Globus pallidus (tissue), 1 donor: ENCODE measurements at places on chromosomes 11 and 22.

GRCh38 chr22:32712644-32713355 lies 88.7 kb upstream of the TIMP3 start:
- no peak for DNase-seq

DNA sequence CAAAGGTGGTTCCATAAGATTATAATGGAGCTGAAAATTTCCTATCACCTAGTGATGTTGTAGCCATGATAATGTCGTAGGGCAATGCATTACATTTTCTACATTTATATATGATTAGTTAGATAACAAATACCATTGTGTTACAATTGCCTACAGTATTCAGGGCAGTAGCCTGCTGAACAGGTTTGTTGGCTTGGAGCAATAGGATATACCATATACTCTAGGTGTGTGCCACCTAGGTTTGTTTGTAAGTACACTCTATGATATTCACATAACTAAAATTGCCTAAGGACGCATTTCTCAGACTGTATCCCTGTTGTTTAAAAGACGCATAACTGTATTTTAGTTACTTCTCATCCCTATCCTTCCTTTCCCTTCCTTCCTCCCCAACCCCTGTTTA lies 13.6 kb downstream of the PLEKHB1 start:
- no peak for DNase-seq

GRCh38 chr11:124101737-124102136 lies 13.5 kb upstream of the VWA5A start:
- DNase-seq: no peak

DNA sequence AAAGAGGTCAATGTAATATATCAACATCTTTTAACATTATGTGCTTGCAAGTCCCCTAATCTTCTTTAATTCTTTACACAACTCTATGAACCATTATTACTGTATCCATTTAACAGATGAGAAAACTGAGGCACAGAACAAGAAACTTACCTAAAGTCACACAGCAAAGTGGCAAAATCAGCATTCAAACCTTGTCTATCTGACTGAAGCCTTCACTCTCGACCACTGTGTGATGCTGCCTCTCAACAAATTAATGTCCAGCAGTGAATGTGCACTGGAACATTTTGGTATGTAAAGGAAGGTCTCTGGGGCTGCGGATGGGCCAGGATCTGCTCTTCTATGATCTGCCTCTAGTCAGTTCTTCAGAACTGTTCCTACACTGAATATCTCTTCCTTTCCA lies 42.1 kb downstream of the PRCP start:
- no peak for DNase-seq

- DNase-seq: no peak
These were observed 19.0 kb downstream of the NCF4 start for GRCh38 chr22:36879775-36880174.

DNA sequence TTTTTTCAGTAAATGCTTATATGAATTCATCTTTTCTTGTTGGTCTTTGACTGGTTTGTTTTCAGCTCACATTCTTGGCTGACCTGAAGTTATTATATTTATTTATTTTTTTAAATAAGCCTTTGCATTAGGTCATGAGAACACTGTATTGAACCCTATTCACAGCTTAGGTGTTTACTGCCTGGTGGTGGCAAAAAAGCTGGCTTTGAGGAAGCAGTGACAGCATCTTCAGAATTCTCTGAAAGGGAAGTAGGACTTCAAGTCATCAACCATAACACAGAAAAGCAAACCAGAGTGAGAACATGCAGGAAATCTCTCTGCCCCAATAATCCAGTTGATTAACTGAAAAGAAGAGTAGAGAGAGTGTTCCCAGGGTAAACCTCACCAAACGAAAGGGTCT lies 30.3 kb upstream of the MMP13 start:
- peak; percentile 16 for DNase-seq

DNA sequence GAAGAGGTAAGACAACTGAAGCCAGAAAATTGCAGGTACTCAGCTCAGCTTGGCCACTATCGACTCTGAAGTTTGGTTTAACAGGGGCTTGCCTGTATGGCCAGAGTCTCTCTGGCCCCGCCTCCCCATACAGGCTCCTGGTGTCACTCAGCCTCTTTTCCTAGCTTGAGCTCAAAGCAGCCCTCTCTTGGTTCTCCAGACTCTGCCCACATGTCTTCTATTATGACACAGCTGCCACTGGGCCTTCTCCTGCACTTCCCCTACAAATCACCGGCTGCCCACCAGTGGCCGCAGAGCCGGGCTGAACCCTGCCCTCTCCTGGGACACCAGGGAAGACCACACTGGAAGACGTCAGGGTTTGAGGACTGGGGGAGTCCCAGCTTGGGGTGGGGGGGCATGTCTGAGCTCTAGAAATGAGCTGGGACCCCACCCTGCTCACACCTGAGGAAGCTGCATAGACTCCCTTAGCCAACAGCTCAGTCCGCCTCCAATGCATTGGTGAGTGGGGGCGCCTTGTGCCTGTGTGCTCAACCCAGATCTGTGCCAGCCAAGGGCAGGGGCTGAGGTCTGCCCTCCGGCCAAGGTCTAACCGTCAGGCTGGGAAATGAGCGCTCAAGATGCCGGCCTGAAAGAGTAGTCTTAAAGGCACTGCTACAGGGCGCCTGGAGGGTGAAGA lies 94.4 kb upstream of the LMO1 start:
- DNase-seq: no peak

- DNase-seq: no peak
These were observed 3.0 kb downstream of the SNX19 start for GRCh38 chr11:130913268-130913667.

DNA sequence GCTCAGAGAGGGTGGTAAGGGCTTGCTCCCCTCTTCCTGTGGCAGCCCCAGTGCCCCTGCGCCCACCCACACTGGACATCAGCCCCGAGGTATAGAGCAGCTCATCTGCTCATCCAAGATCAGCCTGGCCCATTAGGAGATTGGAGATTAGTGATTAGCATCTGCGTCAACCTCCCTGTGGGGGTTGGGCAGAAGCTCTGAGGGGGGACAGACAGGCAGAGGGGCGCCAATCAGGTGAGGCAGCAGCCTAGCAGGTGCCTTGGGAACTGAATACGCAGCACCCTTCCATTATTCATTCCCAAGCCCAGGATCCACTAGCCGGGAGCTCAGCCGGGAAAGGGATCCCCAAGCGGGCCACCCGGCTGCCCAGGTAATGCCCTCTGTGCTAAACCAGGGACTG lies 11.0 kb downstream of the SMTN start:
- no peak for DNase-seq

GRCh38 chr11:6095798-6096197 lies 11.7 kb upstream of the OR56B4 start:
- DNase-seq: no peak

DNA sequence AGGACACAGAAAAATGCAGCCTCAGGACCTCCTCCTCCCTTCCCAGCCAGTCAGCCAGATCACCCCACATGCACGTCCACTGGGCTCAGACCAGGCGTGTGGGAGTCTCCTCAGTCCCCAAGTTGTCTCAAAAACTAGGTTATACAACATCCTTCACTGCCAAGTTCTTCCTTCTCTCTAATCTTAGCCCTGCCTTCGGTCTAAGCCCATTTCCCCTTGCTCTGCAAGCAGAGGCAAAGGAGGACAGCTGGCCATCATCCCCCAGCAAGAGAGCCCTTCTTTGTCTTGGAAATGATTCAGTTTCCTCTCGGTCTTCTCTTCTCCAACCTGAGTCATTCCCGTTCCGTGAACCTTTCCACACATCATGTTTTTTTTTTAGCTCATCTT lies 14.0 kb upstream of the NRGN start:
- no peak for DNase-seq

DNA sequence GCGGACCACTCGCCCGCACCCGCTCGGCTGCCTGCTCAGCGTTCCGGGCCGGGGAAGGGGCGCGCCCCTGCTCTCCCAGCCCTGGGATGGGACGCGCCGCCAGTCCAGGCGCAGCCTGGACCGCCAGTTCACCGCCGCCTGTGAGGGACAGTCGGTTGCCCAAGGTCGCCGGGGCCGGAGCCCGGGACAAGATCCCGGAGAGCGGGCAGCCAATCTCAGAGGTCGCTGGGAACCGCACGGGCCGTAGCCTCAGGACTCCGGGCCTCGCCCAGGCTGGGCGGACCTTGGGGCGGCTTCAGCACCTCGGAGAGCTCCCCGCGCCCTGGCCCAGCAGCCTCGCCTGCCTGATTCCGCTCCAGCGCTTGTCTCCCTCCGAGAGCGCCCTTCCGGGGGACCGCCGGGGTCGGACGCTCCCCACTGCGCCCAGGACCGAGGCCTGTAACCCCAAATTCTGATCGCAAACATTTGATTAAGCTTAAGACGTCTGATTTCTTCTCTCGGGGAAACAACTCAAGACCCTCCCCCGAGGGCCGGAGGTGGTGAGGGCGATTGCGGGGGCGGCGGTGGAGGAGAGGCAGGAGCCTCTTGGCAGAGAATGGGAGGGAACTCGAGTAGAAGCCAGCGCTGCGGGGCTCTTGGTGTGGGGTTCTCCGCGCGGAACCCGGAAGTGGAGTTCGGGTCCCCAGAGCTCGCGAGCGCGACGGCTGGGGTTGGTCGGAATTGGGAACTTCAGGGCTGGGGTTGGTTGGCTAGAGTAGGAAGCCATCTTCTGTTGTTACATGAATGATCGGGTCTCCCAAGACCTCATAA lies 1.1 kb upstream of the CHRM4 start:
- peak; percentile 68 for DNase-seq

- DNase-seq: no peak
These were observed 1.7 kb downstream of the SAMM50 start for GRCh38 chr22:43956805-43957463.

GRCh38 chr22:47693606-47694005 lies 931.2 kb downstream of the TBC1D22A start:
- no peak for DNase-seq

DNA sequence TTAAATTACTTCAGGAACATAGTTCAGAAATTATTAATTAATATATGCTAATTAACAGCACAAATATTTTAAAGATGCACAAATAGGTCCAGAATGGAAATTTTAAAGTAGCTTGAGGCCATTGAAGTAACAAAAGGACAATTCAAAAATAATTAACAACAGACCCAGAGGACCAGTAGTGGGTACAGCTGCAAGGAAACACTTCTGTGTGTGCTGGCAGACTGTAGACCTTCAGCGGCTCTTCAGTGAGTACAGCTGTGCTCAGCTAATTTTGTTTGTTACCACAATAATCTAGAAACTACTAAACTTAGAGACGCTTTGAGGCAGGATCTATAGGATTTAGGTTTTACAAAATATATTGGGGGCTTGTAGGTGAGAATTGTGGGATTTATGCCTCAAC lies 103.8 kb downstream of the GRIA4 start:
- peak; percentile 13 for DNase-seq

GRCh38 chr11:86773513-86774252 lies 26.7 kb upstream of the PRSS23 start:
- DNase-seq: no peak

- no peak for DNase-seq
These were observed 35.0 kb downstream of the PPFIA1 start for GRCh38 chr11:70305501-70305900.
